WERI-Rb-1 (cell line): ENCODE measurements at places on chromosomes 16 and 17.

DNA sequence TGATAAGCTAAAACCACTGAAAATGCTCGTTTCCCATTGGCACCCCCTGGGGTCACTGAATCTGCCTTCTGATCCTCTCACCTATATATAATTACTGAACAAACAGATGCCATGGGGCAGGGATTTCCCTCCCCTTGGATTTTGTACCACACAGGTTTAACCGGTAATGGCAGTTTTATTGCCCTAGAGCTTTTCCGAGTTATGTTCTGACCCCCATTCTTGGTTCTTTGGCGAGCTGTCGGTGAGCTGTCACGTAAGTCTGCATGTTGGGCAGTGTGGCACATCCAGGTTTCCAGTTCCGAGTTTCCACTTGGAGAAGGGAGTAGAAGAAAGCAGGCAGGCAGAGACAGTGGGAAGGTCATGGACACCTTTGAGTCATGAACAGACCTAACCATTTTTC is 7.1 kb downstream of the TMEM97 start:
- DNase-seq = peak; percentile 29

- DNase-seq = no peak
Measured at GRCh38 chr17:40850293-40850972, 16.6 kb downstream of the KRT12 start.

DNA sequence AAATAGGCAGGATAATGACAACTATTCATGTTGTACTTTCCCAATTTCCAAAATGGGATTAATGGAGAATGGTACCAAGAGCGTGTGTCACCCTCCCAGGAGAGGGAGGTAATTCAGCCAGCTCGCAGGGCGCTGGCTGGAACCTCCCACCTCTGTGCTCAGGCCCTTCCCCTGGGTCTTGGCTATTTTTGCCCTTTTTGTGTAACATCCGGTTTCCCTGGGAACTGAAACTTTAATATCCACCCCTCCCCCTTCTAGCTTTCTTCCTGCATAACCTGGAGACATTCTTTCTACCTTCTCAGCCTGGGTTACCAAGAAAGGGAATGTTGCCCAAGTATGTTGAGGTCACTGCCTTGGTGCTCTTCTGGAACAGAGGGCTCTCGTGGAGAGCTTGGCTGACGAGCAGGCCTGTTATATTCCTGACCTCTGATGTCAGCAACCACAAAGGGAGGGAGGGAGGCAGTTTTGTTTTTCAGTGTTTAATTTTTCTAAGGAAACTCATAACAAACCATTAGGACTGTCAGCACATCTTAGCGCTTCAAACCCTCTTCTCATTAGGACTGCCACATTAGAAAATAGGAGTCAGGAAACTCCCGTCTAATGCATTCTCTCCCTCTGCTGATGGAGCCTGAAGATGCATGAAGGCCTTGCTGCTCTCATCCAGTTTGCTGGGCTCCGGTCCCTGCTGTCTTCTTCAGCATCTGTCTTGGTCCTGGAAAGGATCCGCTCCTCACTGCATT is 25.6 kb downstream of the ITGB3 start:
- DNase-seq = no peak

GRCh38 chr16:75333721-75334163 is 82.3 kb upstream of the BCAR1 start:
- DNase-seq = no peak

DNA sequence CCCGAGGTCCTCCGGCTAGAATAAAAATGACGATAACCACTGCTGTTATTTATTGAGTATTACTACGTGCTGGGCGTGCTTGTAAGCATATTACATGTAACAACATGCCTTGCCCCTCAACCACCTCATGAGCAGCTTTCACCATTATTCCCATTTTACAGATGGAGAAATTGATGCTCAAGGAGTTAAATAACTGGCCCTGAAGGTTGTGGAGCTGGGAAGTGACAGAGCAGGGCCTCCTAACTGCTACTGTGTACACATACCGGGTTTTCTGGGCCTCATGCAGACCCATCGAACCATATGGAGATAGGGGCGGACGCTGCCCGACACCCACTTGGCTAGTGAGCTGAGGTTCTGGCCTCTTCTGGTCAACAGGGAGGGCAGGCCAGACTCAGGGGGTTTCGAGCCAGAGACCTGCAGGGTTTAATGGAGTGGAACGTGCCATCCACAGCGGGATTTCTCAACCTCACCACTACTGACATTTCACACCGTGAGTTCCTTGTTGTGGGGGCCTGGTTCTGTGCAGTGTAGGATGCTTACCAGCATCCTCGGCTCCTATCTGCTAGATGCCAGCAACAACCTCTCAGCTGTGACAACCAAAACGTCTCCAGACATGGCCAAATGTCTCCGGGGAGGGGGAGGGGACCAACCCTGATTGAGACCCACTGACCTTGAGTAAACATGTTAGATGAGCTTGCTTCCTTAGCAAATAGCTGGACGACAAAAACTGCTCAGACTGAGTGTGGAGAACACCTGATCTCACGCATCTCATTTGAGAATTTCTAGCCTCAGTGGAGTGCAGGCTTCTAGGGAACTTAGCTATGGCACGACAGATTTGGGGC is 432.0 kb downstream of the SLC39A11 start:
- DNase-seq = no peak

- DNase-seq = no peak
Measured at GRCh38 chr17:8719291-8720246, 25.1 kb downstream of the CCDC42 start.

DNA sequence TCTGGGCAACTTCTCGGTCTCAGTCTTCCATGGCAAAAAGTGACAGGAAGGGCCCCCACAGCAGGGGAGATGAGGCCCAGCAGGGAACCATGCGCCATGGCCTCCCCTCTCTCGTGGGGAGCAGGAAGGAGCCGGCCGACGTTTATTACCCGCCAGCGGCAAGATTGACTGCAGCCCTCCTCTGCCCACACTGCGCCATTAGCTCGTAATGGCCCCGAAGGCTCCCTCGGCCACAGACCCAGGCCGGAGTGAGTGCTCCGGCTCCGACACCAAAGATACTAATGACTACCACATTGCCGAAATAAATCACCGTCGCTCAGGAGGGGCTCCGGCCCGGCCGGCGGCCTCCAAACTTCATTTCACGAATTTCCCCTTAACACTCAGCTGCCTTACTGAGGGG is 226.9 kb downstream of the C16orf78 start:
- no peak for DNase-seq

DNA sequence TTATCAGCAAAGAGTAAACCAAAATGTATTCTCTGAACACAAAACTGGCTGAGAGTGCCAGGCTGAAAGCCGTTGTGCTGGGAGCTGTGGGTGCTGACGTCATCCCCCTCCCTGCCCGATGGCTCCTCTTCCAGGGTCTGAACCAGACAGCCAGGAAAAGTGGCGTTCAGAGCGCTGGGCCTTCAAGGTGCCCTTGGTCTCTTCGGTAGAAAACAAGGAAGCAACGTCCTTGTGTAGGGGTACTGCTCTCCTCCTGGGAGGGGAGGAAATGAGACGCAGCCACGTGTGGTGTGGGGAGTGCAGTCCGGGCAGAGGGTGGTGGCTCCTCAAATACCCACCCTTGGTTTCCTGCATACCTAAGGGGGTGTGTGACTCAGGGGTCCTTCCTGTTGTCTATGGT is 394.7 kb downstream of the SEC14L1 start:
- no peak for DNase-seq

DNA sequence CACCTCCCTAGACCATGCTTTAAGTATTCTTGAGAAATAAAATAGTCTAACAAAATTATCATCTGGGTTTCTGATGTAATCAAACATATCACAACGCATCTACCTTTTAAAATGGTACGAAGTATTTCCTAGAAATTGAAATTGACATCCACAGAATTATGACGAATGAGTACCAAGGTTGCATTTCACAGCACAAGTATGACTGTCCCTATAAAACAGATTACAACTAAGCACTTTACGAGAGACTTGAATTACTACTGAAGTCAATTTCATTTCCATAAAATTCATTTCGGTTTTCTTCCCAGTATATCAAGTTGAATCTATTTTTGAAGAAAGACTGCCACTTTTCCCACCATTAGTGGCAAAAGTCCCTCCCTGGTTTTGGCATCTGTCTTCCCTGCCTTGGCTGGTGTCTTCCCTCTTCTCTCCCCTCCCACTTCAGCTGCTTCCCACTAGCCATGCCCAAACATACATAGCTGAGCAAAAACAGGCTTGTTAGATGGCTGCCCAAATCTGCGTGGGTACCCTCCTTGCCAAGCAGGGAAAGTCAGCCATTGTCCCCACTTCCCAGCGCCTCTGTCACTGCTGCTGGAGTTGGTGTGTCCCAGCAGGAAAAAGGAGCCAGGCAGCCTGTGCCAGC is 29.2 kb downstream of the DNAH9 start:
- DNase-seq = no peak

GRCh38 chr16:78611318-78611717 is 511.9 kb downstream of the WWOX start:
- no peak for DNase-seq

DNA sequence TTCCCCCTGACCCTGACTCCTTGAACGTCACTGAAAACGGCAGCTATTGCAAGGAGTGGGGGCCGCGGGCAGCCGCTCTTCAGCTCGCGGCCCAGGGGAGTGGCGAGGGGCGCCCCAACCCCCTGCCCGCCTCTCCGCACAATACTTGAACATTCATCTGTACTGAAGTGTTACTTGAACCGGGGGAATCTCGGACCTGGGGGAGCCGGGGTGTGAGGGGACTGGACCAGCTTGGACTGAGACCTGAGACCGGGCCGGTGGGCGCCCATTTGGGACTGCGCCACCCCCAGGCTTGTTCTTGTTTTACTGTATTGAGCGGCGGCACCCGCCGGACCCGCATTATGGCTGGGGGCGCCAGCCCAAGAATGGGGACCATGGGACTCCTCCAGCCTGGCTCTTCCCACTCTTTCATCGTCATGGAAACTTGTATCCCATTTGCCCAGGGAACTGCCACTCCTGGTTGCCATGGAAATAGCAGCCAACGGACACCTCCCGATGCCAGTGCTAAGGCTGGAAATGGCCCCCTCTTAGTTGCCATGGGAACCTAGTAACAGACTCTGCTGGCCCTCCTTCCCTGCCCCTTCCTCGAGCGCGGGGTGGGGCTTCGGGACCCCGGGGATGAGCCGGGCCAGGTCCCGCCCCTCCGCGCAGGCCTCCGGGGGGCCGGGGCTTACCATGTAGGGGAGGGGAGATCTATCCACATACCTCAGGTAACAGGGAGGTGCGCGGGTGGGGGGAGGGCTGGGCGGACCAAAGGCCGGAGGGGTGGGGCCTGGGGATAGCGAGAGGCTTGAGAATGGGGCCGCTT is 805 bp upstream of the ORAI3 start:
- DNase-seq = peak; percentile 86

DNA sequence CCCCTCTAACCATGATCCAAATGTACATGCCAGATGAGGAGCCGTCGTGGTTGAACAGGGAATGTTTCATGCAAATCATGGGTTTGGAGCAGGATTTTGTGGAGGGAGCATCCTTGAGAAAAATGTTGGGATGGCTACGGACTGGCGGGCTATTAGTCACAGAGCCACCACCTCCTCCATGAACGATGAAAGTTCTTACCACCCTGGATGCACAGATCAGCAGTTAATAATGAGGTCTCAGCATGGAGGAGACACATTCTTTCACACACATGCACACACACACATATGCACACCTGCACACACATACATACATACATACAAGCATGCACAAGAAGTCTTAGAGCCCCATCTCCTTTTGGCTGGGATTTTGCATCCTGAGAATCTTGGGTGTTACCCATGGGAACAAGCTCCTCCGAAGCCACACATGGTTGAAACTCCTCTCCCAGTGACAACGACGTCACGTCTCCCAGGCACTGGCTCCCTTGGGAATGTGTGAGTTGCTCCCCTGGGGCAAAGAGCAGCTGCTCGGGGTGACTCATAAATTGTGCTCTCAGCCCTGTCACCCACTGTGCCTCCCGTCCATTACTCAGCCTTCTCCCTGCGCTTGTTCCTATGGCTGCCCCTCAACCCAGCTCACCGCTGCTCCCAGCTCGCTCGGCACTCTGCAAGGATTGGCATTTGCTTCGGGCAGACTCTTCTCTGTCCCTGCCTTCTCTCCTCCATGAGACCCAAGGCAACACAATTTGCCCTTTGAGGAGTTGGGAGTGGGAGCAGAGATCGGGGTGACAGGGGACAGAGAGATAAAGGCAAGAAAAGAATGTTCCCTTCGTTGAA is 344.6 kb downstream of the SOX9 start:
- no peak for DNase-seq

DNA sequence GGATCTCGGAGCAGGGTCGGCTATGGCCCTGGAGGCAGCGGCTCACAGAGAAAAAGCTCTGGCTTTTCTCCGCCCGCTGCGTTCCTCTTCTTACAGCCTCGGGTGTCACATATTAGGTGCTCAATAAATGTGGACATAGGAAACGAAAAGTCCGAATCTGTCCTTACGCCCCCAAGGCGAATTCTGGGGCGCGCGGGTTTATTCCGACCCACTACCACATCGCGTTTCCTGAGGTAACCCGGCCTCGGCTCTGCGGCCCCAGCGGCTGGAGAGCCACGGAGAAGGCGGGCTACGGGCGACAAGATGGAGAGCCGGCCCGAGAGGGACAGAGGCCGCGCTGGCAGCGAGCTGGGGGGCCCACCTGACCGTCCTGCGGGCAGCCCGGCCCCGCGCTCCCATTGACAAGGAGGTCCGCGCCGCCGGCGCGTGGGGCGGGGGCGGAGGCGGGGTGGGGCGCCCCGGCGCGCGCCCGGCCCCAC is 573 bp upstream of the GNAO1 start:
- no peak for DNase-seq
